Left colon (tissue), 2 donors: ENCODE measurements at places on chromosomes 13 and 19. TPM values are rescaled to one million over a fixed set of nuclear protein-coding genes. Genes with fewer than 3 reads are reported as not detected.
A peak's percentile ranks its signal among the peaks of the same experiment; 100 is the strongest.

The KLK6 gene
- not detected for total RNA-seq

DNA sequence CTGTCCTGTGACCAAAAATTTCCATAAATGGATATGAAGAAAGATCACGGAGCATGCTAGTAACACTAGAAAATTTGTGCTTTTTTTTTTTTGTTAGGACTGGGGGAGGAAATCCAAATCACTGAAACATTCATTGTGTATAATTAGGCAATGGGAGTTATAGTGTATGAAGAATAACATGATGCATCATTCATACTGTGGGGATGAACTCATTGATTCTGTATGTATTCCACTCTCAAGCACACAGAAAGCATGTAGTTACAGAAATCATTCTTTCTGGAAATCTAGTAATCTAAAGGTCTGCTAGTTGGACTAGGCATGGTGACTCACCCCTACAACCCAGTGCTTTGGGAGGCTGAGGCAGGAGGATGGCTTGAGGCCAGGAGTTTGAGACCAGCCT, 749.7 kb downstream of the DIAPH3 start:
- no peak for DNase-seq

The KIR2DL4 gene
- total RNA-seq = 0.87 TPM

The SRRM5 gene
- total RNA-seq = 0.73 TPM

DNA sequence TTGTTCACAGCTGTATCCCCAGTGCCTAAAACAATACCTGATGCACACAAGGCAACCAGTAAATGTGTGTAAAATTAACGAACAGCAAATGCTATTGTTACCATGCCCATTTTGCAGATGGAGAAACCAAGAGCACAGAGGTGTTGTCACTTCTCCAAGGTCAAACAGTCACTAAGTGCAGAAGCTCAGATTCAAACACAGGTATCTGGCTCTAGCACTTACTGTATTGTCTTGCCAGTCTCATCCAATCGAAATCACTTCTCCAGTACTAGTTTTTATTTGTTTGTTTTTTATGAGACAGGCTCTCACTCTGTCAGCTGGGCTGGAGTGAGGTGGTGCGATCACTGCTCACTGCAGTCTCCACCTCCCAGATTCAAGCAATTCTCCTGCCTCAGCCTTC, 13.7 kb downstream of the PLD3 start:
- DNase-seq = no peak

The N4BP2L1 gene
- 10.5 TPM for total RNA-seq

The P2RY11 gene
- 10.1 TPM for total RNA-seq

The CYP2A7 gene
- total RNA-seq = not detected

GRCh38 chr19:424546-424945, 15.6 kb upstream of the C2CD4C start:
- DNase-seq = no peak

DNA sequence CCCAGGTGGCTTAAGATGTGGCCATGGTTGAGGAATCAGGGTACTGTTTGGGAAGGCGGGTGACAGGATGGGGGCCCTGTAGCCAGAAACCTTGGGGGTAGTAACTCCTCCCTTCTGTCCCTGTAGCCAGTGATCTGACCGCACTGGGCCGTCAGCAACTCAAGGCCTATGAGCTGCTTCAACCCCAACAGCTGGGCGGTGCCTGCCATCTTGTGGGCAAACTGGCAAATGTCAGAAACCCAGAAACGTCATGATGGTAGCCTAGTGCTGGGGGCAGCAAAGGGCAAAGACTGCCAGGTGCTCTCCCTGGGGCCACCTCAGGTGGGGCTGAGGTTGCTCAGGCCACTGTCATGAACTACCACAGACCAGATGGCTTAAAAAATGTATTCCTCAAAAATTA, 3.5 kb downstream of the COPE start:
- no peak for DNase-seq

- DNase-seq = no peak
Measured at GRCh38 chr13:50584856-50585580, 258.5 kb downstream of the DLEU7 start.

The ERICH4 gene
- total RNA-seq = not detected

DNA sequence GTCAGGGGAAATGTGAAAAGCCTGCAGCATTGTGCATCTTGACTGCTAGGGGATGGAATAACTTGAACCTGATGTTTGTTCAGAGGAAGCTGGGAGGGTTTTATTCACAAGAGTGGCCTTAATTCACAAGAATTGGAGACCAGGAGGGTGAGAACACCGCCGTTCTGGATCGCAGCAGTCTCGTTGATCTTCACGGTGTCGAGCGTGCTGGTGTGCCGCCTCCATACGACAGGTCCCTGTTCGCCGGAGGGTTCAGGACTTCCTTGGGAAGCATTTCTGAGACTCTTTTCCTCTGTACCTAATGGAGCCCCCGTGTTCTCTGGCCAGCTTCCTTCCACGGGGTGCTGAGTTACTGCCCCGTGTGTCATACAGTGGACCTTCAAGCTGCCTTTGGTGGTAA, 66.9 kb downstream of the ARHGEF7 start:
- no peak for DNase-seq

- DNase-seq = no peak
Measured at GRCh38 chr13:26628706-26629105, 71.2 kb downstream of the WASF3 start.

DNA sequence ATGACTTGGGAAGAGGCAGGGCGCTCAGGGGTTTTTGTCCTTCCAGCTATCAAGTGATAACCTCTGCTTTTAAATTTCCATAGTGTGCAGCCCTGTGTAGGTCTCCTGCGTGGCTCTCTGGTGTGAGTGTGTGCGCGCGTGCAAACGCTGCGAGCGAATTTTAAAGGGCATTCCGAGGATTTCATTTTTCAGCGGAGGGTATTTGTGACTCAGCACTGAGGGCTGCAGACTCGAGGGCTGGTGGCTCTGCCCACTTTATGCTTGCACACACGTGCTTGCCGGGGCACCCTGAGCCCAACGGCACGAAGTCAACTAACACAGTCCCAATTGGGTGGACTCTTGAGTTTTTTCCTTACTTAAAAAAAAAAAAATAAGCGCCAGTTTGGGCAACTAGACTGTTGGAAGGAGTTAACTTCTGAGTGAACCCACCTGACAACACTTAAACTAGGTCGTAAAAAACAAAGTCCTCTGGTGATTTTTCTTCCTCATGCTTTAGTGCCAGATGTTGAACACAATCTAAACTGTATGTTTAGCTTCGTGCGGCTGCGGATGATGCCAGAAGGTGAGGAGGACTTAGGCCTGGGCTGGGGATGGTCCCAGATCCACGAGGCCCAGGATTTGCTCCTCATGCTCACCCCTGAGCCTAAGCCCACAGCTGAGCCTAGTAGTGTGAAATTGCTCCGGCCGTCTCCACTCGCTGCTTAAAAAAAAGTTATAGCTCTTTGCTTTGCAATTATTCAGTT, 2.1 kb downstream of the FGF9 start:
- peak; percentile 26 for DNase-seq

The ARMC6 gene
- 20.8 TPM for total RNA-seq

GRCh38 chr19:50720921-50721381, 1.3 kb upstream of the SHANK1 start:
- no peak for DNase-seq

GRCh38 chr13:110625771-110626321, 10.5 kb downstream of the NAXD start:
- DNase-seq = peak; percentile 85

GRCh38 chr13:24671386-24672113, 8.7 kb upstream of the ATP12A start:
- peak; percentile 33 for DNase-seq

DNA sequence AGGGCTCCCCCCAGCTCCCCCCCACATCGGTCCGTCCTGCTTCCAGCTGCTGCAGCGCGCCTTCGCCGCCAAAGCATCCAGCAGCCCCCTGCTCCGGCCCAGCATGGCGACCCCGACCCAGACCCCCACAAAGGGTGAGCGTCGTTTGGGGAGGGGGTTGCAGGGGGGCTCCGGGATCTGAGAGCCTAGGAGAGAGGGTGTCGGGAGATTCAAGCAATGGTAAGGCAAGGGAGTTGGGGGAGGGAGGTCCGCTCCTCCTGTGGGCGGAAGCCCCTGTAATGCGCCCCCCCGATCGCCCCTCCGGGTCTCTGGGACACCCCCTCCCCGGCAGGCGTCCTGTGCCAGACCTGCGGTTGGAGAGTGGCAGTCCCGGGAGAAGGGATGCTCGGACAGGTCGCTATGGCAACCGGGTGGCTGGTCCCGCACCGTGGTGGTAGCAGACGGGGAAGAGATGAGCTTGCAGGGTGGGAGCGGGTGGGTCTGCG, at the start of gene FXYD7:
Gene FXYD7, plus strand, starts transcription at position 25 of the 485 bp plus-strand sequence. Its CDS starts 79 bp downstream, at position 104.
- DNase-seq = no peak

- DNase-seq = no peak
Measured at GRCh38 chr19:45517641-45518468, 10.6 kb downstream of the VASP start.

The CD22 gene
- total RNA-seq = 3.2 TPM

DNA sequence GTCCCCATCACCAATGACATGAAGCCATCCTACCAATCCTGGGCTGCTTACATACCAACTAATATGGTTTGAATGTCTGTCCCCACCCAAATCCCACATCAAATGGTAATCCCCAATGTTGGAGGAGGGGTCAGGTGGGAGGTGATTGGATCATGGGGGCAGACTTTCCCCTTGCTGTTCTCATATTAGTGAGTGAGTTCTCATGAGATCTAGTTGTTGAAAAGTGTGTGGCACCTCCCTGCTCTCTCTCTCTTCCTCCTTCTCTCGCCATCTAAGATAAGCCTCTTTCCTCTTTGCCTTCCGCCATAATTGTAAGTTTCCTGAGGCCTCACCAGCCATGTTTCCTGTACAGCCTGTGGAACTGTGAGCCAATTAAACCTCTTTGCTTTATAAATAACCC, 53.6 kb upstream of the FAM124A start:
- DNase-seq = no peak

- peak; percentile 29 for DNase-seq
Measured at GRCh38 chr13:51614350-51614786, 30.1 kb downstream of the WDFY2 start.

- DNase-seq = peak; percentile 83
Measured at GRCh38 chr19:7550987-7551761, 15.7 kb downstream of the PNPLA6 start.

The CEACAM3 gene
- 1.2 TPM for total RNA-seq

The SETDB2 gene
- 9.3 TPM for total RNA-seq

DNA sequence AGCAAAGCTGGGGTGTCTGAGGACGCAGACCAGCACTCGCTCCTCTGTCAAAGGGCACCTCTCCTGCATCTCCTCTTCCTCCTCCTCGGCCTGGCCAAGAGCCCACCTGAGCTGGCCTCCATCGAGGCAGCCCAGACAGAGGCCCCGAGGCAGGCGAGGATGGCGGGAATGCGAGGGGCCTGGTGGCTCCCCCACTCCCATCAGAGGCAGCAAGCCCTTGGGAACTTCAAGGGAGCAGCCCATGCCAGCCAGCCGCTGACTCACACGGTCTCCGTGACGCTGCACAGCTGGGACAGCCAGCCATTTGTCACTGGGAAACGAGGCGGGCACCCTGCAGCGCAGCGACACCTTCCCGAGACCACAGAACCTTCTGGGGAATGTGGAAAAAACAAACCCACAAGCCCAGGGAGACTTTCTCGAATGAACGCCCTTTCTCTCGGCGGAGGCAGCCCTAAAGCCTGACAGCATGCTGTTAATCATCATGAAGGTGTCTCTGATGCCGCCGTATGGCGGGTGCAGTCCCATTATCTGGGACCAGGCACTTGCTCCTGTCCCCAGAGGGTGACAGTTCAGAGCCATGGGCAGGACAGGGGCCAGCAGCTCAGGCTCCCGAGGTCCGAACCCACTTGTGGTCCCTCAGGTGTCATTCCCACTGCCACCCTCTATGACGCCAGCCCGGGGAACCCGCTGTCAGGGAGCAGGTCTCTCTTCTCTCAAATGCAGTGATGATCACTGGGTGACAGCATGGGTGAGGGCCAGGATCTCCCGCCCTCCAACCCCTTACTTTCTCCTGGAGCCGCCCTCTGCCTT, 53.0 kb downstream of the PEPD start:
- DNase-seq = no peak

DNA sequence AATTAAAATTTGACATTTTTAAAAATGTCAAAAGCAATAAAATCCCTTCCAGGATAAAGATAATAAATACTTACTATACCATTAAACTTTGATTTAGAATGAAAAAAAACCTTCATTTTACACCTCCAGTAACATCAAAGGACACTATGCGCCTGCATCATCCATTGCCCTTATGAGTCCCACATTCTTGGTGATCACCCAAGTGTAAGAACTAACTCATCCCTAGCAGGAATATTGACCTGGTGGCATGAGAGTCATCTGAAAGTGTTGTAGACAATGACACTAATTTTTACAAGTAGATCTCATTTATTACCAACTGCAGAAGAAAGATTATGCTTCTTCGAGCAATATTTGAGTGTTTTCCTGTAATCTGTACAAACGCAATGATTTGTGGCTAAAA, 1128.9 kb downstream of the EFNB2 start:
- no peak for DNase-seq

DNA sequence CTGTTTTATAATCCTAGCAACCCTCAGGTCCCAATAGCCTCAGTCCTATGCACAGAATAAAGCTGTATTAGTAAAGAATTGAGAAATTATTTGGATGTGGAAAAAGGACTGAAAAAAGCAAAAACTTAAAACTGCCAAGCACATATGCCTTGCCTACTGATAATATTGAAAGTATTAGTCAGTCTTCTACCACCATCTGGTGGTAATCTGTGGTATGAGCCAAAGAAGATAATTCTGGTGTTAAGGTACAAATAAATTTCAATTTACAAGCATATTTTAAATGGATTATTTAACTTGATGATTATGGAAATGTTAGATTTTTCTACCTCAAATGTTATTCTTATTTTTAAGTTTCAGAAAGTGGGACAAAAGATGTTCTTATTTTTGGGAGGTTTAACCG, 460.3 kb upstream of the KLHL1 start:
- no peak for DNase-seq

DNA sequence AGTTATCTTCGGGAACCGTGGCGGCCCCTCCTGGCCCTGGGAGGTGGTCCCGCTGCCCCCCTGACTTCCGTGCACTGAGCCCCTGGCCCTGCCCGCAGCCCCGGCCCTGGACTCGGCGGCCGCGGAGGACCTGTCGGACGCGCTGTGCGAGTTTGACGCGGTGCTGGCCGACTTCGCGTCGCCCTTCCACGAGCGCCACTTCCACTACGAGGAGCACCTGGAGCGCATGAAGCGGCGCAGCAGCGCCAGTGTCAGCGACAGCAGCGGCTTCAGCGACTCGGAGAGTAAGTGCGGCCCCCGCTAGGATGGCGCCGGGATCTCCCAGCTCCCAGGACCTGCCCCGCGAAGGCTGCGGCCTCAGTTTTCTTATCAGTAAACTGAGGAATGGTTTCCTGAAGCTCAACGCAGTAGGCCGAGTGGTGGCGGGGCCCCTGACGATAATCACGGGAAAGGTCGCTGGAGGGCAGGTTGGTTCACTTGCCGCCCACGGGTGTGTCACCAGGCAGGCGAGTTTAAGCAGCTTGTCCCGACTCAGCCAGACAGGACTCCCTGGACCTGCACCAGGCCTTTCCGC, 924 bp downstream of the RGCC start:
- no peak for DNase-seq

DNA sequence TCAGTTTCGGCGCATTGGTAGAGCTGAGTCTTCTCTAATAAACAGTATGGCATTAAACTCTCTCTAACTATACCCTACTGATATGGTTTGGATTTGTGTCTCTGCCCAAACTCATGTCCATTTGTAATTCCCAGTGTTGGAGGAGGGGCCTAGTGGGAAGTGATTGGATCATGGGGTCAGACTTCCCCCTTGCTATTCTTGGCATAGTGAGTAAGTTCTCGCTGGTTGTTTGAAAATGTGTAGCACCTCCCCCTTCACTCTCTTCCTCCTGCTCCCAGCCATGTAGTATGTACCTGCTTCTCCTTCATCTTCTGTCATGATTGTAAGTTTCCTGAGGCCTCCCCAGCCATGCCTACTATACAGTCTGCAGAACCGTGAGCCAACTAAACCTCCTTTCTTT, 682.7 kb upstream of the ARGLU1 start:
- no peak for DNase-seq

The DLL3 gene
- total RNA-seq = not detected

GRCh38 chr13:73548449-73548848, 489.6 kb downstream of the KLF5 start:
- DNase-seq = no peak
